Ammon's horn (tissue), 1 donor: ENCODE measurements at places on chromosomes 16 and 17.

GRCh38 chr17:74671031-74671771, 41.5 kb downstream of the CD300LF start:
- peak; percentile 68 for DNase-seq

GRCh38 chr17:41722231-41722630, 10.1 kb downstream of the GAST start:
- no peak for DNase-seq

GRCh38 chr16:26583803-26584202, 482.9 kb upstream of the C16orf82 start:
- DNase-seq, result no peak

- no peak for DNase-seq
These were observed 8.6 kb downstream of the NEUROD2 start for GRCh38 chr17:39599004-39599664.

- no peak for DNase-seq
These were observed 15.5 kb downstream of the CPD start for GRCh38 chr17:30393911-30394867.
